ENCODE measurements at places on chromosomes 7 and 10. TPM values are rescaled to one million over a fixed set of nuclear protein-coding genes. Genes with fewer than 3 reads are reported as not detected.

DNA sequence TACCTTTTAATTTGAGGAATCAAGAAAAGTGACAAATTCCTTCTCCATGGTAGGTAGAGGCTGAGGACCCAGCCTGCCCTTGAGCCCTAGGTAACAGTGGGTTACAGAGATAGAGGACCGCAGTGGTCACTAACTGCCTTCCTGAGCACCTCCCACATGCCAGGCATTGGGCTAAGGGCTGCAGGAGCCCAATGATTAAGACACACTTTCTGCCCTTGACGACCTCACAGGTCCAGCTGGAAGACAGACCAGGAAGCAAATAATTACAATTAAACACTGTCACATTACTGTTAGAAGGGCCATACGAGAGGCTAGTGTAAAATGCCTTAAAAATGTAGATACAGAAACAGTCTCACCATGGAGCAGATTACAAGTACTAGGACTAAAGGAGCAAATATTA, 156.8 kb upstream of the NFE2L3 start:
- H3K27me3 ChIP-seq, result no peaks in the 10 kb centered on the region
- no peak overlapping the region for H3K27ac ChIP-seq
- no peak for DNase-seq
- no peaks in the 10 kb centered on the region for H3K4me1 ChIP-seq
- no peak overlapping the region for H3K4me3 ChIP-seq

DNA sequence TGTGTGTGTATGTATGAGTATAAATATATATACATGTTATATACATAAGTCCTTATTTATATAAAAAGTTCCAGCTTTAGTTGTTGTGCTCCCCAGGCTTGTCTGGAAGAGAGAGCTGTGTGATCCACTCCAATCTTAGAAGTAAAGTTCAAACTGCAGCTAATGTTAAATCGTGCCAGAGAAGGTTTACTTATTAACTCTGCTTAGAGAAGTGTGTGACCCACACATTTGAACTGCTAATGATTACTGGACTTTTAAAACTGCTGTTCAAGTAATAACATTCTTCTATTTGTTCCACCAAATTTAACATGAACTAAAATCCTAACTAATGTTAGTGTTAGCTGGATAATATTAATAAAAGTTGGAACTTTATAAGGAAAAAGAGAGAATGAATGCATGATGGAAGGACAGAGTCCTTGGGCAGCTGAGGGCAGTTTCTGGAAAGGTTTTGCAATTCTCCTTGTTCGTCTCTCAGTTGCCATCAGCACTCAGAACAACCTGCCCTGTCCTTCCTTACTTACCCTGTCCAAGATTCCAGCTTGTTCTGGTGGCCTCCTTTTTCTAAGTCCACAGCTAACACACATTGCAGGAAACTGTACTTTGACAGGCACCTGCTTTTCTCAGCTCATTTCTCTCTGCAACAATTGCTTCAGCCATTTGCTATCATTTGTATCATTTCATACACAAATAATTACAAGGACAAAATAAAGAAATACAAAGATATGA, 162.6 kb downstream of the FAM107B start:
- H3K36me3 ChIP-seq, result no peaks in the 10 kb centered on the region
- H3K4me3 ChIP-seq, result no peak overlapping the region

C10orf53 gene
- not detected for total RNA-seq

- no peaks in the 10 kb centered on the region for H3K27me3 ChIP-seq
- H3K27ac ChIP-seq, result peak overlapping the region; percentile 48
- H3K36me3 ChIP-seq, result no peaks in the 10 kb centered on the region
- peaks cover 78% of the 10 kb centered on the region for H3K4me1 ChIP-seq
Measured at GRCh38 chr10:11176746-11177145, 159.1 kb downstream of the CELF2 start.

Data from esophagus muscularis mucosa (tissue), 4 donors.